ENCODE measurements at places on chromosomes 5 and 9.

DNA sequence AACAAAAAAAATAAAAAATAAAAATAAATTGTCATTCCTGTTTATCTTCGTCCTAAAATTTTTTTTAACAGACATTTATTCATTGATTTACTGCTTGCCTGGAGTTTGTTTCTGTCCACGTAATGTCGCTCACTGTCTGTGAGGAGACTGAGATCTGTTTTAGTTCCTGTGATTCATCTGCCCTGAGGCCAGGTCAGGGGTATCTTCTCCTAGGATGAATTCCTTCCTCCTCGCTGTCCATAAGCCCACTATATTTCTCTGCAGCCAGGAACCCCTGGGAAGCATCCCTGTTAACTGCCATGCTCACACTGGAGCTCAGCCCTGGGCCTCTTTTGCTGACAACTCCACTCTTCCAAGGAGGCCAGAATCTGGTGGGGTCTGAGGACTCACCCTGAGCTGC, 682.0 kb downstream of the MTRR start:
- no peak for DNase-seq

- no peak for DNase-seq
These were observed 2.8 kb downstream of the MAMDC2 start for GRCh38 chr9:70046274-70047070.

DNA sequence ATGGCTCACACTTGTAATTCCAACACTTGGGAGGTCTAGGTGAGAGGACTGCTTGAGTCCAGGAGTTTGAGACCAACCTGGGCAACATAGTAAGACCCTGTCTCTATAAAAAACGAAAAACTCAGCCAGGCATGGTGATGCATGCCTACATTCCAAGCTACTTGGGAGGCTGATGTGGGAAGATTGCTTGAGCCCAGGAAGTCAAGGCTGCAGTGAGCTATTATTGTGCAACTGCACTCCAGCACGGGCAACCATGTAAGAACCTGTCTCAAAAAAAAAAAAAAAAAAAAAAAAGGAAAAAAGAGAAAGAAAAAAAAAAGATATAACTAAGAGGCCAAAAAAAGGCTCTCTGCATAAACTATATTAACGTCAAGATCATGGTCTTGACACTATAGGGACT, 27.3 kb downstream of the GIN1 start:
- no peak for DNase-seq

- no peak for DNase-seq
These were observed 135.4 kb upstream of the MSX2 start for GRCh38 chr5:174589011-174589410.

DNA sequence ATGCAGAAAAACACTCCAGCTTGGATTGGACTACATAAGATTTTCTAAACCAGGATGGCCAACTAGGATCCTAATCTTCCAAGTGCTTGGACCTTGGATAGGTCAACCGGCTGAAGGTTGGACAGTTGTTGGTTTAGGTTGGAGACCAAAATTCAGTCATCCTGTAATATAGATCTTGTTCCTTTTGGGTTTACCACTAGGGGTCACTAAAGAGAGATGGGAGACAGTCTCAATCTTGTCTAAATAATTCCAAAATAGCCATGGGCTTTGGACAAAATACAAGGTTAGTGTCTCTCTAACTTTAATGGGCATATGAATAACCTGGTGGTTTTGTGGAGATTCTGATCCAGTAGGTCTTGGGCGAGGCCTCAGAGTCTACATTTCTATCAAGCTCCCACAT, 148.7 kb upstream of the ERCC6L2 start:
- DNase-seq = no peak

DNA sequence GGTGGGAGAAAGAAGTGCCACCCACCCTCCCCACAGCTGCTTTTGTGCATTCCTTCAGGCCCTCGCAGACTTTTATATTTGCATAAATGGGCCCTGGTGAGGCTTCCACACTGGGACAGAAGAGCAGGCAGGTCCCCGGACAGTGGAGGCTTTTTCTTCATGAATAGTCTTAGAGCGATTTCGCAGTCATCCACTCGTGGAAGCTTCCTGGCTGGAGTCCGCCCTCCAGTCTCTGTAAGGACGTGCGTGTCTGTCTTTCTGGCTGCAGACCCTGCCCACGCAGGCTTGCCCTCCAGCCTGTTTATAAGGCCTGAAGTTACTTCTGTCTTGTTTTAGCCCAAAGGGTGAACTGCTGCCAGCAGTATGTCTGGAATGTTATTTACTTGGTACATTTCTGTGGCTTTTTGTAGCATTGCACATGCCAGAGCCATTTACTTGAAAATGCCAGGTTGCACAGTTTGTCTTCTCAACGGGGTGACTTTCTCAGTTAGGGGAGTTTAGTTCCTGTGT, 195.7 kb downstream of the AOPEP start:
- DNase-seq = no peak

GRCh38 chr5:172168311-172168710, 19.7 kb downstream of the STK10 start:
- DNase-seq = no peak

- no peak for DNase-seq
These were observed 4.5 kb upstream of the PLPP6 start for GRCh38 chr9:4657426-4658159.

GRCh38 chr5:80987078-80987766, 27.1 kb downstream of the RASGRF2 start:
- DNase-seq = no peak

DNA sequence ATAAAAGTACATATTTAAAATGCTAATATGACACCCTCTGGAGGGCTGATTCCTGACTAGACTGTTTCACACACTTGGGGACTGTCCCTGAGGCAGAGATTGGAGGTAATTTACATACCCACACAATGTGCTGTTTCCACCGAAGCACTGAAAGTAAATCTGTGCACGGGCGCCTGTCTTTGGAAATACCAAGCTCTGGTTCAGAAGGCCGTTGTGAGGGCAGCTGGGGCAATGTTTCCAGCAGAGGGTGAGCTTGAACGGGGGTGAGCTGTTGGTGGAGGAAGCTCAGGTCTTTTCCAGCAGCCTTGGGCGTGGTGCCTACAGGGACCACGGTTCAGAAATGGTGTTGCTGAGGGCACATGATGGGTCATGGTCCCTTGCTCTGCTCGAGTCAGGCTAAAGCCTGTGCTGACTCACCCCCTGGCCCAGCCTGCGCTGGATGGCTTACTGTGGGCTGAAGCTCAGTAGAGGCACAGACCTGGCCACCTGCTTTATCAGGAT, 25.8 kb upstream of the HMCN2 start:
- no peak for DNase-seq

DNA sequence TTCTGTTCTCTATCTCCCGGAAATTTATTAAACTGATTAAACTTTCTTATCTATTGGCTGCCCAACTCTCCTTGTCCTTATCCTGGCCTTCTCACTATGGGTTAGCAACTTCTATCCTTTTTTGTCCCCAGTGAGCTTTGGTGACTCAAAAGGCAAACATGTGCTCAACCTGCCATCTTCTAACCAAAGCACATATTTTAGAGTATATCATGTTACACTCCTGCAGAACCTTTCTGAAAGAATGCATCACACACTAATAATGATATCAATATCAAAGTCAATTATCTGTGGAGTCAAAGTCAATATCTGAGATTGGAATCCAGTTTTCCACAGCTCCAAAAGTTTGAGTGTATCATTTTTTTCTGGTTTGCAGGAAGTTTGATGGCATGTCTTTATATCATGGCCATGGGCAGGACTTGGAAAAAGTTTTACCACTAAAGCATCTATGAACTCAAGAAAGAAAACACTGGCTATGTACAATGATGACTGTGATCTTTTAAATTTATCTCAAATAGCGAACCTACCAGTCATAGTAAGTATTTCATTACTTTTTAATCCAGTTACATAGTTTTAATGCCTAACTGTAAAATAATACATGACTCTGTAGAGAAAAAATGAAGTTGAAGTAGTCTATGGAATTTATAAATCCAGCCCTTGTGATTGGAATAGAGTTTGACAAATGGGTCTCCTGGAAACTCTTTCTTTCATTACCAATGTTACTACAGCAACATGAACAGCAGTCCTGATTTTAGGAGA, 166.8 kb downstream of the DROSHA start:
- DNase-seq = no peak

DNA sequence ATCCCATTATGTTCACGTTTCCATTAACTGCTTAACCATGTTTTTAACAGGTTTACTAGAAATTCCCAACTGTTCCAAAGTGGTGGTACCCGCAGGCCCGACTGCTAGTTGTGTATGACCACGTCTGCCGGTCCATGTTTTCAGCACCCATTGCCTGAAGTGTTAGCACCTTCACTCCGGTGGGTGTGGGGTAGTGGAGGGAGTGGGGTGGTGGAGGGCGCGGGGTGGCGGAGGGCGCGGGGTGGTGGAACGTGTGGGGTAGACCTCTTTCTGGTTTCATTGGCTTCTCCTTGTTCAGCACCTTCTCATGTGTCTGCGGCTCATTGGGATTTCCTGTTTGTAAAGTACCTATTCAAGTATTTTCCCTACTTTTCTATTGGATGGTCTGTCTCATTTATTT, 37.7 kb downstream of the TPPP start:
- DNase-seq = no peak

DNA sequence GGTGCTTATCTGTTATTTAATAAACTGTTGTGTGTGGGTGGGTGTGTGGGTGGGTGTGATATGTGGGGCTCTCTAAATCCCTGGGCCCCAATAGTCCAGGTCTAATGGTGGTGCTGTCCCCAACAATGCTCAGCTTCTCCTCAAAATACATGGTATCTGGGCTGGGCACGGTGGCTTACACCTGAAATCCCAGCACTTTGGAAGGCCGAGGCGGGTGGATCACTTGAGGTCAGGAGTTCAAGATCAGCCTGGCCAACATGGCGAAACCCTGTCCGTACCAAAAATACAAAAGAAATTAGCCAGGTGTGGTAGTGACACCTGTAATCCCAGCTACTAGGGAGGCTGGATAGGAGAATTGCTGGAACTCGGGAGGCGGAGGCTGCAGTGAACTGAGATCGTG, 4.5 kb upstream of the ORM1 start:
- DNase-seq = no peak

Data from NCI-H510A (cell line).